ENCODE measurements at places on chromosomes 3 and 15. TPM values are rescaled to one million over a fixed set of nuclear protein-coding genes. Genes with fewer than 3 reads are reported as not detected.

- no peak for DNase-seq
These were observed 184.9 kb downstream of the ATG7 start for GRCh38 chr3:11457135-11457534.

DNA sequence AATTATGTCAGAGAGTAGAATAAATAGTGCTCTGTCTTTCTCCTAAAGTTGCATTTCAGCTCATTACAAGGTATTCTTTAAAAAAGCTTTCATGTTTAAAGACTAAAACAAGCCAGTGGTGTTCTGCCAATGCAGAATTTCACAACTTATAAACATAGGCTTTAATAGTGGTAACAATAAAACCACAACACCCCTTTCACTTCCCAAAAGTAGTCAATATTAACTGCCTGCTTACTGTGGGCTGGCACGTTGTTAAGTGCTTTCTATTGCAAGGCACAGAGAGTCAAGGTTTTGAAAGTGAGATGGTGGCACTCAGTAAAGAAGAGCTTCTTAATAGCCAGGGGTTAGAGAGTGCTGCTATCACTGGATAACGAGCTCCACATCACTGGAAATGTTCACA is 8.4 kb upstream of the RTP1 start:
- no peak for DNase-seq

- no peak for DNase-seq
These were observed 16.0 kb downstream of the UBE2E2 start for GRCh38 chr3:23219117-23219516.

The PLAAT1 gene
- polyA plus RNA-seq = 0.43 TPM

GRCh38 chr3:177557548-177557947 is 360.3 kb upstream of the TBL1XR1 start:
- DNase-seq = no peak

DNA sequence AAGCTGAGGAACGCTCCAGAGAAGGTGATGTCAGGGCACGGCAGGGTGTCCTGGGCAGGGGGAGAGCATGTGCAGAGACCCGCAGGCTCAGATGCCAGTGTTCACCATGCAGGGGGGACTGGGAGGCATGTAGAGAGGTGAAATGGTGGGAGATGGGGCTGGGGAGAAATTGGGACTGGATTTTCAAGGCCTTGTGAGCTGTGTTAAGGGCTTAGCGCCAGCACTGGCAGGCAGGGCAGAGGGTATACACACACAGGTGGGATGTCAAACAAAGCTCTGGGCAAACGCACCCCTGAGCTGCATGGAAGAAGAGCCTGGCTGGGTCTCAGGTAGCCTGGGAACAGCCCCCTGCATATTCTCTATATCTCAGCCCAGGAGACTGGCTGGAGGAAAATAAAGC is 282.7 kb downstream of the SHQ1 start:
- DNase-seq = no peak

The CCDC54 gene
- not detected for polyA plus RNA-seq

- DNase-seq = no peak
These were observed 39.6 kb downstream of the FBXO22 start for GRCh38 chr15:75943246-75943645.

The FGF7 gene
- polyA plus RNA-seq = 30.4 TPM

DNA sequence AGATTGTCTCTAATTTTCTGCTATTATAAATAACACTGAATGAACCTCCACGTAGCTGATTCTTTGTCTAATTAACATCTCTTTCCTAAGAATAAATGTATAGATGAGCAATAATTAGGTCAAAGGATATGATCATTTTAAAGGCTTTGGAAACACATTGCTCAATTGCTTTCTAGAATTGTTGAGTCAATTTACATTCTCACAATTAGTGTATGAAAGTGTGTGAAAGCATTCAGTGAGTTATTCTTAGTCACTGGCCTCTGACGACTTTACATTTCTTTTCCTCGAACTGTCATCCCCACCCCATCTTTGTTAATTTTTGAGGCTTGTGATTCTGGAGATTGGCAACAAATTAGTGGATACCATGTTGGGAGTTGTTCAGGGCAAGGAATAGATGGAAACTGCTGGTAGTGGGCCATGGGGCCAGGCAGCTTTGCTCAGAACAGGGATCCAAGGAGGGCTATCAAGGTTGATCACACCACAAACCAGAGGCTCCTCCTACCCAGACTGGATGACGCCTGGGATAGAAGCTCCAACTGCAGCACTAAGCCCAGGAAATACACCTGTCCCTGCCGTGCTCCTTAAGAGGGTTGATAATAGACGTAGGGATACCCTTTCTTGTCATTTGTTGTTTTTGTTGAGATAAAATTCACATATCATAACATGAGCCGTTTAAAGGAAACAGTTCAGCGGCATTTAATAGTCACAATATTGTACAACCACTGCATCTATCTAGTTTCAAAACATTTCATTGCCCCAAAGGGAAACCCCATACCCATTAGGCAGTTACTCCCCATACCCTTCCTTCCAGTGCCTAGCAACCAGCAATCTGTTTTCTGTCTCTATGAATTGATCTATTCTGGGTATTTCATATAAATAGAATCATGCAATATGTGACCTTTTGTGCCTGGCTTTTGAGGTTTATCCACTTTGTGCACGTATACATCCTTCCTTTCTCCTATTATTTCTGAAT is 27.9 kb downstream of the EIF1B start:
- DNase-seq = no peak

The EPHA3 gene
- polyA plus RNA-seq = 0.12 TPM

DNA sequence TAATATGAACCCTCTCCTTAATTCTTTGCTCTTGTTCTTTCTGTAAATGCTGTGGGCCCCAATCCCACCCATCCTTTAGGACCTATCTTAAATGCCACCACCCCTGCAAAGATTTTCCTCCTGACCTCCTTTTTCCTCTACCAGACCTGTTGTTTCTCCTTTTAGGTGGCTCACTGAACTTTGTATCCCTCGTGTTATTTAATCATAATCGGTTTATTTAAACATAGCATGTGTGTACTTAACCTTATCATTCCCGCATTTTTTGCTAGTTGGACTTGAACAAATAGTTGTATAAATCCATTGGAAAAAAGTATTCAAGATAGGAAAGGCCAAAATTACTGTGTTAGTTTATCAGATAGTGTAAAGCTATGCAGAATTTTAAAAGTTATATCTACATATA is 988 bp upstream of the NFKBIZ start:
- DNase-seq = no peak

The LRRN1 gene
- not detected for polyA plus RNA-seq

DNA sequence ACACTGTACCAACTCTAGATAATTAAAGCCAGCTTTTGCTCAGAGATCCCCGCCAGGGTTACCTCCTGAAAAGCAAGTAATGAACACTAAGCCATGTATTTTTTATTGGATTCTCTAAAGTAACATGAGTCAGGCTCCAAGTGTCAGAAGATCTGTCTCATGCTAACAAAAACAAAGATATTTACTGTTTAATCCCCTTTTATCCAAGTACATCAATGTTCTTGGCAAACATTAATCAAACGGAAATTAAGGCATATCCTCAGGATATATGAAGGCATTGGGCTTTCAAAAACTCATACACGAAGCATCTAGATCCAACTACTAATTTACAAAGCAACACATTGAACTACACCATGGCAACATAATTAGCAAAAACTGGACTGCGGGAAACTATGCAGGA is 37.2 kb downstream of the MYO5A start:
- peak; percentile 64 for DNase-seq

DNA sequence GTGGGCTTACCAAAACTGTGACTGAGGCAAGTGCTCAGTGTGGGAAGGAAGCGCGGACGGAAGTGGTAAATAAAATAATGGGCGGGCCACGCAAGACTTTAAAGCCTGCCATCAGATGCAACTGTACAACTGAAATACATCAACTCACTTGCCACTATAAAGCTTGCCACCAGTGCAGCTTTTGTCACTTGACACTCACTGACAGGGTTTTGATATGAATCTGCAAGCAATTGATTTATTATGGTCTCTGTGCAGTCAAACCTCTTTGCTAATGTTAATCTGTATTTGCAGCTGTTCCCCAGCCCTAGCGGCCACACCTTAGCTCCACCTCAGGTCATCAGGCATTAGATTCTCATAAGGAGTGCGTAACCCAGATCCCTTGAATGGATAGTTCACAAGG is 2.3 kb upstream of the GFM1 start:
- no peak for DNase-seq

DNA sequence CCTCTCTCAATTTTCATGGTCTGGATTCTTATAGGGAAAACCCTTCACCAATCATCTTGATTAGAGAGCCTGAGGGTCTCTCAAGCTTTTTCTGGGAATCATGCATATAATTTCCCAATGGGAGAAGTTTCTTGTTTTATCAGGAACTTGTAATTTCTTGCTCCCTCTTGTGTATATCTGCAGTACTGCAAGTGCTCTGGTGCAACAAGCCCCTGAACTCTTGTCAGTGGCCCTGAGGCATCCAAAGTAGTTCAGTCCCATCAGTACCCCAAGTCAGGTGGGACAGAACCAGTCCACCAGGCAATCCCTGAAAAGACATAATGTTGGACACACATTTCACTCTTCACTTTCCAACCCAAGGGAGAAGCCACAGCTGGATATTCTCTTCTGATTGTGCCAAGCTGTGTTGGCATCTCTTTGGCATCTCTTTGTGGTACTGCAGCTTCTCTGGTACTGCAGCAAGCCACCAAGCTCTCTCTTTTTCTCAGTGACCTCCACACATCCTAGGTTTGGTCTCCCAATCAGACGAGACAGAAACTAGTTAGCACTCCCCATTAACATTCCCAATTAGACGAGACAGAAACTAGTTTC is 214.5 kb downstream of the ZIC4 start:
- DNase-seq = peak; percentile 17

GRCh38 chr3:197521277-197522182 is 34.2 kb downstream of the BDH1 start:
- no peak for DNase-seq

The LMAN1L gene
- not detected for polyA plus RNA-seq

The CLDN16 gene
- polyA plus RNA-seq = not detected

The ACKR4 gene
- 26.7 TPM for polyA plus RNA-seq

GRCh38 chr3:133300102-133300501 is 99.8 kb upstream of the BFSP2 start:
- no peak for DNase-seq

- DNase-seq = no peak
These were observed 389.2 kb upstream of the GRM7 start for GRCh38 chr3:6471744-6472143.

The ATP8B4 gene
- 0.23 TPM for polyA plus RNA-seq

GRCh38 chr3:149463921-149464320 is 10.6 kb upstream of the TM4SF4 start:
- no peak for DNase-seq

- DNase-seq = no peak
These were observed 243.5 kb upstream of the KBTBD8 start for GRCh38 chr3:66754613-66755012.

DNA sequence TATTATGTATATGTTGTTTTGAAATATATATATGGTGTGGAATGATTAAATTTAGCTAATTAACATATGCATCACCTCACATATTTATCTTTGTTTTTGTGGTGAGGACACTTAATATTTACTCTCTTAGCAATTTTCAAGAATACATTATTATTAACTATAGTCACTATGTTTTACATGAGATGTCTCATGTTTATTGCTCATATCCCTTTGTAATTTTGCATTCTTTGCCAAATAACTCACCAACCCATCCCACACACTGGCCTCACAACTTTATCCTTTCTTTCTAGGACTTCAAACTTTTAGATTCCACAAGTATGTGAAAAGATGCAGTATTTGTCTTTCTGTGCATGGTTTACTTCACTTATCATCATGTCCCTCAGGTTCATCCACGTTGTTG is 950.2 kb upstream of the CADM2 start:
- DNase-seq = no peak

DNA sequence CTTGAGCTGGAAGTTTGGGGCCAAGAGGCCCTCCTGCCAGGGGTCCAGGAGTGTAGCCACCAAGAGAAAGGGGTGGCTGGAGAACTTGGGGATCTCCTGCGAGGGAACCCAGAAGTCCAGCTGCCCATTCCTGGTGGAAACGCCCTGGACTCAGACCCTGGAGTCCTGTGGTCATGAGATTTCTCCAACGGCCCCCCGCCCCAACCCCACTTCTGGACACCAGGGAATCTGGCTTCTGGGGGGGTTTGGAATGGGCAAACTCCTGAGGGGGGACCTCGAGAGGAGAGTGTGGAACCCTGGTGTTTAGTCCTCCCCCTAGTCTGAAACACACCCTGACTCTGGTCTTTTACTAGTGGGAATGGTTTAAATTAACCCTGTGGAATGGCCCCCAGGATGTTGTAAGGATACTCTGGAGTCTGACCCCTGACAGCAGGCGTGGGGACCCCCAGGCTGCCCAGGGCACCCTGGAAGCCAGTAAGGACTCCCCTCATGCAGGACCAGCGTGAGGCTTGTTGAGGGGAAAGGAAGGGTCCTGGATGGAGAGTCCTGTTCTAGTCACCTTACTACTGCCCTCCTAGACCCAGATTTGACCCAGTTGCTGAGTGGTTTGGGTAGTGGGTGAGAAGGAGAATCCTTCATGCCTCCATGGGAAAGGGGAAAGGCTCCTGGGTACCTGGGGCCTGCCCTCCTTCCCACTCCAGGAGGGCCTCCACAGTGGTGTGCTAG is 540 bp downstream of the KLHDC8B start:
- no peak for DNase-seq

DNA sequence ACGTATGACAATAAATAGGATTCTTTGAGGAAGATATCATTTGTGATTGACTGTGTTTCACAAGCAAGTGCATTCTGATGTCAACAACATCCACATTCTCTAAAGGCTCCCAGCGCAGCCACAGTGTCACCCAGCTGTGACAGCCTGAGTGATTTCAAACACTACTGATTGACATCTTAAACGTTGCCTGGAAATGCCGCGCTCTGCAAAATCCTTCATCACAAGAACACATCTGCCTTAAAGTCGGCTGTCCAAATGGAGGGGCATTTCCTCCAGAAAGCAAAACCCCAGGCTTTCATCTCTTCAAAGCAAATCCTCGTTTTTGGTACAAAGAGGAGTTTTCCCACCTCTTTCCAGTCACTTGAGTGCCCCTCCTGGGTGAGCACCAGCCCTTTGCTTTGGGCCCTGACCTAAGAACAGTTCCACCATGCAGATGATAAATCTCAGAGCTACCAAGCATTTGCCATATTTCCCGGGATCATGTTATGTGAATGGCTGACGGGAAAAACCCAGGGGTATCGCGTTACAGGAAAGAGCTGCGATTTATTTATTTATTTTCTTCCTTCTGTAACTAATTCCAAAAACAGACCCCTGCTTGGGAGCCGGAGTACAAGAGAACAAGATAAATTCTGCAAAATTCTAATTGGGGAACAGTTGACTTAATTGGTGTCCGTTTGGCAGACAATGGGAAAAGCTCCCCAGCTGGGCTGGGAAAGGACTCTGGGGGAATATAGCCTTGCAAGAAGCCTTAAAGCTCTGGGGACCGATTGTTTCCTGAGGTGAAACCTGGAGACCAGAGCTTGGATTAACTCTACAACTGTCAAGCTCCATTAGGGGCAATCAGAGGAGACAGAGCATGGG is 703.8 kb upstream of the NR2F2 start:
- no peak for DNase-seq

DNA sequence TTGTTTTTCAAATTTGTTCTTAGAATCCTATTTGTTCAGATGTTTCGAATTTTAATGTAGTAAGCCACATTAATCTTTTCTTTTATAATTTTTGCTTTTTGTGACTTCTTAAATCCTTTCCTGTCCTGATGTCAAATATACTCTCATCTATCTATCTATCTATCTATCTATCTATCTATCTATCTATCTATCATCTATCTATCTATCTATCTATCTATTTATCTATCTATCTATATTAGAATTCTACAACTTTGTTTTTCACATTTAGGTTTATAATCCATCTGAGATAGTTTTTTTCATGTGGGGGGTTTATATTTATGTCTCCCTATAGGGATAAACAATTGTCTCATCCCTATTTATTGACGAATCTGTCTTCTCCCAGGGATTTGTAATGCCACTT is 32.1 kb downstream of the CTXND1 start:
- no peak for DNase-seq

The LRRC15 gene
- 0.67 TPM for polyA plus RNA-seq
